ENCODE measurements at places on chromosomes 16 and 17.

DNA sequence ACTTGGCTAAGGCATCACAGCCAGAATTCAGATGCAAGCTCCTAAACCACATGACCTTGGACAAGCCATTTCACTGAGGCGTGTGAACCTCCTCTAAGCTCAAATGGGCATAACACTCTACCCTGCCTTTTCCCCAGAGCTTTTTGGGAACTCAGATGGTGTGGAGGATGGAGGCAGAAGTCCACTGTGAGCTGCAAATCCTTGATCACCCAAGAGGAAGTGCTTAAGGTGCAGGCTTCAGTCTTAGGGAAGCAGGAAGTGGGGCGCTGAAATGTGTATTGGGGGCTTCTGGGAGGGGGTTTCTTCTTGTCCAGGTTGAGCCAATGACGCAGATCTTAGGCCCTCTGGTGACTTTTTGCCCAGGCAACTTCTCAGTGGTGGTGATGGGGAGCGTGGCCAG, 12.9 kb downstream of the CIITA start:
- no peak for DNase-seq

GRCh38 chr17:82603981-82604448, 44.2 kb downstream of the WDR45B start:
- no peak for DNase-seq

- DNase-seq = no peak
These were observed 70.9 kb downstream of the CNGB1 start for GRCh38 chr16:57899771-57900661.

DNA sequence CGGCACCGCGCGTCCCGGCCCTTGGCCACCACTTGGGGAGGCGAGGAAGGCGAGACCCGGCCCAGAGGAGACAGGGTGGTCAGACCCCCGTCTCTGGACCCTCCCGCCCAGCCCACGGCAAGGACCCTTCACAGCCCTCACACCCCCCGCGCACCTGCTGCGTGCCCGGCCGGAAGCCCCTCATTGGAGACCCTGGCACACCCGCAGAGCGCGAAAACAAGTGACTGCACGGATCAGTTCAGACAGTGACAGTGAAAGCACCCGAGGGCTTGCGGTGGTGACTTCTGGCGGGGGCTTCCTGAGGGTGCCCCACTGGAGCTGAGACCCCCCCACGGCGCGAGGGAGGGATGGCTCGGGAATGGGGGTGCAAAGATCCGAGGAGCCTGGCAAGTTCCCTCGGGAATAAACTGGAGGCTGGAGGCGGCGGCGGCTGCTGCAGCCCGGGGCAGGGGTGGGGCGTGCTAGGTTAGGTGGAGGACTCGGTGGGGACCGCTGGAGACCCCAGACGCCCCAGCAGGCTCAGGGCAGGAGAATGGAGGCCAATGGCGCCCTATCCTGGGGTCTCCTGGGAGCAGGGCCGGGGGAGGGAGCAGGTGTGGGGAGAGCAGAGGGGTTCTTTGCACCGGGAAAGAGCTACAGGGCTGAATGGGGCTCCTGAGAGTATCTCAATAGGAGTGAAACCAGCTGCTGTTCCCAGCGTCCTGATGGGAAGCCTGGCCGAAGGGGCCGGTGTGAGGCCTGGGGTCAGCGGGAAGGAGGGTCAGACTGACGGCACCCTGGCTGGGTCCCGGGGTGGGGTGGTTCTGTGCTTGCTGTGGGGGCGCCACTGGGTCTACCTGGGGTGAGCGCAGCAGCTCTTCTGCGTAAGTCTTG, 824 bp upstream of the FBXL16 start:
- no peak for DNase-seq

DNA sequence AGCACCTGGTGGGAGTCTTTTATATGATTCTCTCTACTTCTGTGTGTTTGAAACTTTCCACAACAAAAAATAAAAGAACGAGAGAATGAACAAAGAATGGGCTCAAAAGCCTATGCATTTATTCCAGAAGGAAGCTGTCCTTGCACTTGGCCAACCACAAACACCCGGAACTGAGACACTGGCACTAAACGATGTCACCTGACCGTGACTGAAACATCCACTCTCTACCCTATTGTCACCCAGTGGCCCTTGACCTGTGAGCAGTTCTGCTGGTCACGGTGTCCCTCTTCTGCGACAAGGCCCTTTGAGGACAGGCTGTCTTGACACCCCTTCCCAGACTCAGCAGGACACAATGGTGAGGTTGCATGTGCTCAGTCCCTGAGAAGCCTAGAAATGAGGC, 56.6 kb downstream of the TEKT5 start:
- DNase-seq = no peak

GRCh38 chr17:31130286-31131224, 35.8 kb downstream of the NF1 start:
- DNase-seq = no peak

DNA sequence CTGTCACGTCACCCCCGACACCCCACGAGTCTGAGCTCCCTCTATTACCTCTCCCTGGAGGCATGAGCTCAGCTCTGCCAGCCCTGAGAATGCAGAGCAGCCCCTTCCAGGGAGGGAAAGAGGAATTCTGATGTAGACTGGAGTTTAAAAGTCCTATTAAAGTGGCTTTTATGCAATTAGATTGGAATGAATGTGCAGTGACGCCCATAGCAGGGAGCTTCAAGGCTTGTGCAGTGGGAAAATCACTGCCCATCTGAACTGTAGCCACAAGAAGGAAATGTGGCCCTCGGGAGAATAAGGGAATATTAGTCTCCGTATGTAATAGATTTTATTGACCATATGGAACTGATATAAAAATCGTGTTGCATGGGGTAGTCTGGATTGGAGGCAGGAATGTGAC, 66.9 kb downstream of the ZNF423 start:
- DNase-seq = no peak

- DNase-seq = no peak
These were observed 643 bp upstream of the HOXB3 start for GRCh38 chr17:48590607-48591161.

GRCh38 chr17:3017936-3018335, 45.5 kb downstream of the OR1D5 start:
- DNase-seq = no peak
